Glutamatergic neuron (in vitro differentiated cells): ENCODE measurements at places on chromosomes 2 and 18.

GRCh38 chr2:195674491-195675221 lies 17.6 kb downstream of the SLC39A10 start:
- DNase-seq: no peak

GRCh38 chr2:158835431-158835830 lies 40.3 kb downstream of the DAPL1 start:
- DNase-seq: no peak

GRCh38 chr18:52682260-52682659 lies 342.3 kb downstream of the DCC start:
- DNase-seq: no peak

- no peak for DNase-seq
Observed at GRCh38 chr2:227389661-227390060, 1.9 kb upstream of the SCYGR1 start.

DNA sequence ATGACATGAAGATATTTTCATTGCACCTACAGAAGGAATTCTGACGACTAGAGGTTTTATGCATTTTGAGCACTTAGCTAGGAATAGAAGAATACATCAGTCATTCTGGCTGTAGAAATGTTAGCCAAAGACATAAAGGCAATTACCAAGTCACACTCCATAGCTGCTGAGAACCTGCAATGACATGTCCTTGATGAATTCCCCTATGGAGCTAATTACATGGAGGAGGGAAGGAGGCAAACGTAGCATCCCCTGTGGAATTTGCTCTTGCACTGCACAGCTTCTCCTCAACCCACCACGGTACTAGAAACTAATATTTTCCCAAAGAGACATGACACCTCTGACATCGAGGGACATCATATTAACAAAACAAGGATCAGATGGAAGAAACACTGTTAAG lies 174.0 kb upstream of the SESTD1 start:
- no peak for DNase-seq

DNA sequence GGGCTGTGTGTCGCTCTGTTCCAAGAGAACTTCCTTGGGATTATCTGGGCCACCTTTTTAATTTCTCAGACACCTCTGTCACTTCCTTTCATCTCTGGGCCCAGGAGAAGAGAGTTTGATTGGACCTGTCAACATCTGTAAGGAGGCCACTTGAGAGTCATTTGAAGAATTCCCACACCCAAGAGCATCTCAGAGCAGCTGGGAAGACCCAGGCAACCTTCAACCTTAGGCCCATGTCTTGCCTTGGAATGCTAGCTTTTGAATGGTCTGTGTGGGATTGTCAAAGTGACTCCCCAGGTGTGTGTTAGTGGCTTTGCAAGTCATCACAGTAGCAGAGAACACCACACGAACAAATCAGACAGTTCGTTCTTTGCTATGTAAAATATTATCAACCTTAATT lies 280.3 kb downstream of the CYRIA start:
- DNase-seq: no peak

DNA sequence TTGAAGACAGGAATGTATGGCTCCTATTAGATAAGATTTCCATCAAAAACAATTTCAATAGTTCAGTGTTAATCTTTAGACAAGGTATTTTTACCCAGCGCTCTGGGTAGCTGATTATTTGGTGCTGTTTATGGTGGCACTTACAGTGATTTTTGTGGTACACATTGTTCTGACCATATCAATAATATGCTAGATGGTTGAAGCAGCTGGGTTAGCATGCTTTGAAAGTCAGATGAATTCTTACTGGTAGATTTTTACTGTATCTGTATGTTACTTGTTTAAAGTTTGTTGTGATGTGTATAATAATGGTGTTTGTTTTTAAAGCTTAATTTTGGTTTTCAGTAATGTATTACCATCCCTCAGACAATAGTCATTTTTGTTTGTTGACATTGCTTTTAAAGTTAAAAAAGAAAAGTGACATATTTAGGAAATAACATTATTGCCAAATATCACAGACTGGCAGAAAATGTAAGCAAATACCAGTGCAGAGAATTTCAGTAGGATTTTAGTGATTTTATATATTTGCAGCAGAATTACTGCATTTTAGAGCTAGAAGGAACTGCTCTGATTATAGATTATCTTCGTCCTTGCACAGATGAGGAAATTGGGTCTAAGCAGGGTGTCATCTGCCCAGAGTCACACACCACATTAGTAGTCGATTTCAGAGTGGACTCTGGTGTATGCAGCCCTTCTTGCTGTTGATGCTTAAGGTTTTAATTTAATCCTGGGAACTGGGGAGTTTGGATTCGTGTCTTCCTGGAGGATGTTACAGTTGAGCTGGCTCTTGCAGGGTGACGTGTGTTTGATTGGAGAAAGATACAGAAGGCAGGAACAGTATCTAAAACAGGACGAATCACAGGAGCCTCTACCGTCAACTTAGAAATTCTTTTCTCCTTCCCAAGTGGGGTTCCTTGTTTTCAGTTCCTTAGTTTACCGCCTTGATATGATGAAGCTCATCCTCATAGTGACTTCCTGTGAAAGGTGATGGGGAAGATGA lies 6.6 kb downstream of the SOCS6 start:
- no peak for DNase-seq

DNA sequence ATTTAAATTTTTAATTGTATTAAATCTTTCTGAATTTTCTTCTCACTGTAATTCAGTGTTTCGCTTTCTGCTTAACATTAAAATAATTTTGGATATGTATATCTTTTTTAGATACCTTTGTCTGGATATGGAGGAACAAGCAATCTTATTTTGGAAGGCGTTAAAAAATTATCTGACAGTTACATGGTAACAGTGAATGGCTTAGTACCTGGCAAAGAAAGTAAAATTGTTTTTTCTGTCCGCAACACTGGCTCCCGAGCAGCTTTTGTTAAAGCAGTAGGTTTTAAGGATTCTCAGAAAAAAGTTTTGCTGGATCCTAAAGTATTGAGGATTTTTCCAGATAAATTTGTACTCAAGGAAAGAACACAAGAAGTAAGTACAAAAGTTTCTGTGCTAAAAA lies 95.7 kb downstream of the CEP192 start:
- DNase-seq: no peak
